NCI-H1092 (cell line): ENCODE measurements at places on chromosomes 11 and 22.

- DNase-seq, result peak; percentile 98
Measured at GRCh38 chr11:63681321-63682065, at the start of gene RTN3. Gene RTN3 (plus strand): TSS chr11:63681500. CDS start chr11:63681637, 137 bp downstream.

- DNase-seq, result no peak
Measured at GRCh38 chr11:115707180-115707905, 203.1 kb upstream of the CADM1 start.

- DNase-seq, result no peak
Measured at GRCh38 chr11:36288442-36289225, 590 bp downstream of the COMMD9 start.

GRCh38 chr11:43067681-43068080 is 244.1 kb upstream of the API5 start:
- no peak for DNase-seq

DNA sequence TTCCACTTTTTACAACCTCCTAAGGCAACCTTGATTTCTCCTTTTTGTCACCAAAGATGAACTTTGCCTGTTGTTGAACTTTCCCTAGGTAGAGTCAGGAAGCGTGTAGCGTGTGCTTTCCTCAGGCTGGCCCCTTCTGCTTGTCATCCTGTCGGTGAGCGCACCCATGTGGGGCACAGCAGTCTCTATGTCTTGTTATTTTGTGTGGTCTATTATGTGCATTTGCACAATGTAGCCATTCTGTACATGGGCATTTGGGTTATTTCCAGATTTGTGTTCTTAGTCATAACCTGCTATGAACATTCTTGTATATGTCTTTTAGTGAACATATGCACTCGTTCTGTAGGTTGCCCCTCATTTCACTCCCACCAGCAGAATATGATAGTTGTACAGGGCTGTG is 34.9 kb downstream of the CABIN1 start:
- DNase-seq, result no peak

- DNase-seq, result no peak
Measured at GRCh38 chr11:77753230-77753629, 67.3 kb downstream of the RSF1 start.

- no peak for DNase-seq
Measured at GRCh38 chr11:34259087-34259486, 98.7 kb downstream of the ABTB2 start.

- no peak for DNase-seq
Measured at GRCh38 chr11:37134637-37135036, 536.6 kb upstream of the RAG2 start.

GRCh38 chr11:65383778-65384177 is 1.3 kb upstream of the SLC25A45 start:
- no peak for DNase-seq

DNA sequence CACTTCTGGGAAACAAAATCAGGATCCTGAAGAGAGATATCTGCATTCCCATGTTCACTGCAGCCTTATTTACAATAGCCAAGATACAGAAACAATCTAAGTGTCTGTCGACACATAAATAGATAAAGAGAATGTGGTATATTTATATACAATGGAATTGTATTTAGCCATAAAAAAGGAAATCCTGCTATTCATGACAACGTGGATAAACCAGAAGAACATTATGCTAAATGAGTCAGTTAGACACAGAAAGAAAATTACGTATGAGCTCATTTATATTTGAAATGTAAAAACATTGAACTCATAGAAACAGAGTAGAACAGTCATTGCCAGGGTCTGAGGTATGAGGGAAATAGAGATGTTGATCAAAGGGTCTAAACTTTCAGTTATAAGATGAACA is 6.1 kb downstream of the MRPL17 start:
- no peak for DNase-seq

GRCh38 chr11:61392981-61393595 is 701 bp downstream of the TMEM216 start:
- no peak for DNase-seq

DNA sequence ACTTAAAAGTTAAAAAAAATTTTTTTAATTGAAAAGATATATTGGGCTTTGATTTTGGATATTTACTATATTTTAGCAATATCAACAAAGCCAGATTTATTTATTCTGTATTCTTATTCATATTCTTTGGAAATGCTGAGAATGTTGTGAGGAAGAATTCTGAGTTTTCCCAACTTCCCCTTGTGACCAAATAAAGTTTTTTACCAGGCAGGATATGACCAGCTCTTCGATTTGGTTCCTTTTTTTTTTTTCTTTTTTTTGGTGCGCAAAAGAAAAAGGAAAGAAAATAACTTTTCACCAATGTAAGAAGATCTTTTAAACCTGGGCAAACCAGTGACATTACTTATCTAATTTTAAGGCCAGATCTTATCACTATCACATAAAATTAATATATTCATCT is 12.9 kb downstream of the TCP11L1 start:
- no peak for DNase-seq

DNA sequence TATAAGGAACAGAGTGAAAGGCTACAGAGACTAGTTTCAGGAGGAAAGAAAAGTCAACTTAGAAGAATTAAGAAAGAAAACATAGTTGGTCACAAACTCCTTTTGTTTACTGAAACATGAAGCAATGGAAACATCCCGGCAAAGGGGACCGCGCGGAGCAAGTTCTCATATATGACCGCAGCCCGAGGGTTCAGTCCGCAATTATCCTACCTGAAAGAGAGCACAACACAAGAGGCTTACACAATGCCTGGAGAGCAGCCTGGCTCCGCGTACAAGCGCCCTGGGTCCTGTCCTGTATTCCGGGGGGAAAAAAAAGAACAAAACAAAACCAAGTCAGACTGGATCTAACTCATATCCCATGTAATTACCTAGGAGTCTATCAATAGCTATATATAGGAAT is 12.3 kb downstream of the RBM4B start:
- DNase-seq, result no peak

- no peak for DNase-seq
Measured at GRCh38 chr11:134530636-134531326, 118.7 kb upstream of the B3GAT1 start.

DNA sequence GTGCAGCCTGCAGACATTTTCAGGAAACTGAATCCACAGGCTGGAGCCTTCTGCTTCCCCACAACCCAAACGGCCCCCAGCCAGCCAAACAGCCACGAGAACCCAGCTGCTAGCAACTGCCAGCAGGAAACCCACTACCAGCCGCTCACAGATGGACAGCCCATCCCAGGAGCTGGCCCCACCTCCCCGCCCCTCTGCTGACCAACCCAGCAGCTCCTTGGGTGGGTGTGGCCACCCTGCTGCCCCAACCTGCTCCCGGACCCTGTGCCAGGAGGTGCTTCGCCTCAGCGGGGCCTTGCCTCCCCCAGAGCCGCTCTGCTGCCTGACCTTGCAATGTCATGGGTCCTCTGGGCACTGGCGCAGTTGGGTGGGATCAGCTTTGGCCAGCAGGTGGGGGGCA is 8.2 kb upstream of the CCDC188 start:
- DNase-seq, result no peak

- no peak for DNase-seq
Measured at GRCh38 chr22:43569111-43569510, 157.3 kb downstream of the MPPED1 start.

- no peak for DNase-seq
Measured at GRCh38 chr11:79397252-79397651, 43.6 kb downstream of the TENM4 start.

DNA sequence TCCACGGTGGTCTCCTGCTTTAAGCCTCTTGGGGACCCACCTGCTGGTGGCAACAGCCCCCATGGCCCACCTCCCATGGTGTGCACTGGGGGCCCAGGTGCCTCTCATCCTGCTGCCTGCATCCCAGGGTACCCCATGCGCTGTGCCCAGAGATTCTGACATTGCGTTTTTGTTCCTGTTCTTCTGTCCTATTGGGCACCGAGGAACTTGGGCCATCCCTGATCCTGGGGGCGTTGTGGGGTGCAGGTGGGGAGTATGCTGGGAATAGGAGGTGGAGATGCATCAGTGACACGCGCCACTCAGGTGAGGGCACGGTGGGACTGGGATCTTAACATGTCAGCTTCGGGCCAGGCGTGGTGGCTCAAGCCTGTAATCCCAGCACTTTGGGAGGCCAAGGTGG is 12.4 kb upstream of the NAP1L4 start:
- DNase-seq, result no peak

DNA sequence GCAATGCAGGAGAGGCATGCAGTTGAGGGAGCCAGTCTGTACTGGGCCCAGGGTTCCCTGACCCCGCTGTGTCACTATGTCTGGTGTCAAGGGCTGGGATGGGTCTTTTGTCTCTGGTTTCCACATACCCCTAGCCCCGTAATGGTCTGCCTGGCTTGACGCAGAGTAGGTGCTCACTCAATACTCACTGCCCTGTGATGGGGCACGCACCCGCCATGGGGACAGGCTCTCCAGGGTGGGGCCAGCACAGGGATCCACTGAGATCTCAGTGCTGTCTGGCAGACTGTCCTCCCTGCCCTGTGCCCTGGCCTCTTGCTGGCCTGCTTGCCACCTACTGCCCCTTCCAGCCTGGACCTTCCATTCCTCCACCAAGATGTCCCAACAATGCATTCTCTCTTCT is 101.7 kb upstream of the CD82 start:
- no peak for DNase-seq

- DNase-seq, result peak; percentile 89
Measured at GRCh38 chr11:94767701-94768601, at the start of gene AMOTL1. Gene AMOTL1 (plus strand): TSS chr11:94768356. CDS start chr11:94768512, 156 bp downstream.

- DNase-seq, result no peak
Measured at GRCh38 chr22:27348634-27349033, 452.9 kb downstream of the MN1 start.

GRCh38 chr11:122306831-122307391 is 190.9 kb upstream of the BLID start:
- no peak for DNase-seq

DNA sequence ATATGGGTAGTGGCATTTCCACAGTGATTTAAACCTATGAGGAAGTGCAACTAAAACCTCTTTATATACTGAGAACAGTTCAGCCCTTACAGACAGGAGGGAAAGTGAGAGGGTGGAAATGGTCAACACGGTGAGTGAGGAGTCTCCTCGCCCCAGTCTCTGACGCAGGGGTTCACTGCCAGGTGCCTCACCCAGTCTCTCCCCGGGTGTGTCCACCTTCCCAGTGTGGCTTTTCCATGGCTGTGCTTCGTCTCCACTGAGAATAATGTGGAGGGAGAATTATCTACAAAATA is 116.6 kb upstream of the TOP3B start:
- no peak for DNase-seq

- no peak for DNase-seq
Measured at GRCh38 chr22:43471606-43472135, 59.9 kb downstream of the MPPED1 start.

DNA sequence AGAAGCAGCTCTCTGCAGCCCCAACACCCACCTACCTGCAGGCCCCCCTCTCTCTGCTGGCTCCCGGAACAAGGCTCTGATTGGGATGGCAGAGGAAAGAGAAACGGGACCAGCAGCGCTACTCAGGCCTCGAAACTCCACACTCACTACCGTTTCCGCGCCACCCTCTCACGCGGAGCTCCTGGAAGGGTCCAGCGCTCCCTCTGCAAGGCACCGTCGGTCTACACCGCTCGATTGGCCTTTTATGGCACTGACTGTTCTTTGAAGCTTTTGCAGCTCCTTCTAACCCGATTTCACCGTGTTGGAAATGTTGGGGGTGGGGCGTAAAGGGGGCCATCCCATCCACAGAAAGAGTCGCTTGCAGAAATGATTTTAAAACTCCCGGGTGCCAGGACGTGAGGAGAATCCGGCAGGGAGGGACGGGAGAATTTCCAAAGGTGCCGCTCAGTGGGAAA is 323 bp upstream of the PANX1 start:
- DNase-seq, result peak; percentile 69
